ENCODE measurements at places on chromosomes 6 and 20.

GRCh38 chr20:23456409-23456808, 3.7 kb upstream of the CST11 start:
- DNase-seq: no peak

DNA sequence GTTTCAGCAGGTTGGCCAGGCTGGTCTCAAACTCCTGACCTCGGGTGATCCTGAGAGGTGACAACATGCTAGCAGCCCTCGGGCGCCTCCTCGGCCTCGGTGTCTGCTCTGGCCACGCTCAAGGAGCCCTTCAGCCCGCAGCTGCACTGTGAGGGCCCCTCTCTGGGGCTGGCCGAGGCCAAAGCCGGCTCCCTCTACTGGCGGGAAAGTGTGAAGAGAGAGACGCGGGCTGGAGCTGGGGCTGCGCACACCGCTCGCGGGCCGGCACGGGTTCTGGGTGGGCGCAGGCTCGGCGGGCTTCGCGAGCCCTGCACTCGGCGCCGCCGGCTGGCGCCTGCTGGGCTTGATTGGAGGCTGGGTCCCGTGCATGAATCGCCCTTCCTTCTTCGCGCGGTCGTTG, 80.8 kb upstream of the RBM24 start:
- DNase-seq: no peak

DNA sequence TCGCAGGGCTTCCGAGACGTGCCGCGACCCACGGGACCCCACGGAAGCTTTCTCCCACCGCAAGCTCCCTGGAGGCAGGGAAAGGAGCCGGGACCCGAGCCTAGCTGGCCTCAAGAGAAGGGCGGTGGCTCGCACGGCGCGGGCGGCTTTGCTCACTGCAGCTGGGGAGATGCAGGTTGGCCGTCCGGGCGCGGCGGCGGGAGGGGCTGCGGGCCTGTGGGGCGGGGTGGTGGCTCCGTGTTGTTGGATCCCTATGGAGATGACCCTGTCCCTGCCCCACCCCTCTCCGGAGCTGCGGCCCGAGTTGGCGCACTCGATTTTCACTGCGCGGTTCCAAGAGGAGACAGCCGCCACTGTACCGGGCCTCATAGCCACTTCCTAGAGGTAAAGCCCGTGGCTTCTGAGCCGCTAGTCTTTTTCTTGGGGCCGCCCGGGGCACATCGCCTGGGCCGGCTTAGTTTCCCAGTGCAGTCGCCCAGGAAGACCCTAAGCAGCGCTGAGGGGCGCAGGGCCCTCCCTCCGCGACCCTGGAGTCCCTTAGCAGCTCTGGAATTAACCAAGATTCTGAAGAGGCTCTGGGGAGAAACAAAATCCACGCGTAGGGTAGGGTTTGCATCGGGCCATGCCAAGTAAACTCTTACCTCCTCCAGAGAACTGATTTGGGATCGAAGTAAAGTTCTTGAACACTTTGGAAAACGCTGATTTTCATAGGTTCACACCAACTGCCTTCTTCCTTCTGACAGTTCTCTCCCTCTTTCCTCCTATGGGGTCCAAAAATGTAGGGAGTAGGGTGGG, at the start of gene ECT2L:
Gene ECT2L (plus strand): TSS at position 279 of the 795 bp plus-strand sequence. CDS start 17,188 bp downstream, outside the sequence.
- DNase-seq: peak; percentile 81

- no peak for DNase-seq
Measured at GRCh38 chr6:39794231-39794630, 2.1 kb downstream of the DAAM2 start.

DNA sequence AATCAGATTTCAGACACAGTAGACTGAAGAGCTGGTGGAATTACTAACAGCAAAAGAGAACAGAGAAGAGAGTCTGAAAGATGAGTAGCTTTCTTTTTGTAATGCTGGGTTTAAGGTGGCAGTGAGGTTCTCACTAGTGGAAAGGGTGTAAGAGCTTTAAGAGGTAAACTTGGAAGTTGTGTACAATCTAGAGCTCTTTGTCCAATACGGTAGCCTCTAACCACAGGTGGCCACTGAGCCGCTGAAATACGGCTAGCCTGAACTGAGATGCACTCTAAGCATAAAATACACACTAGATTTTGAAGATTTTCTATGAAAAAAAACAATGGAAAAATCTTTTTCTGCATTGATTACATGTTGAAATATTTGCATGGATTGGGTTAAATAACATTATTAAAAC, 4.0 kb downstream of the ELOVL2 start:
- no peak for DNase-seq

GRCh38 chr6:86192123-86192522, 549.4 kb upstream of the SYNCRIP start:
- DNase-seq: no peak

DNA sequence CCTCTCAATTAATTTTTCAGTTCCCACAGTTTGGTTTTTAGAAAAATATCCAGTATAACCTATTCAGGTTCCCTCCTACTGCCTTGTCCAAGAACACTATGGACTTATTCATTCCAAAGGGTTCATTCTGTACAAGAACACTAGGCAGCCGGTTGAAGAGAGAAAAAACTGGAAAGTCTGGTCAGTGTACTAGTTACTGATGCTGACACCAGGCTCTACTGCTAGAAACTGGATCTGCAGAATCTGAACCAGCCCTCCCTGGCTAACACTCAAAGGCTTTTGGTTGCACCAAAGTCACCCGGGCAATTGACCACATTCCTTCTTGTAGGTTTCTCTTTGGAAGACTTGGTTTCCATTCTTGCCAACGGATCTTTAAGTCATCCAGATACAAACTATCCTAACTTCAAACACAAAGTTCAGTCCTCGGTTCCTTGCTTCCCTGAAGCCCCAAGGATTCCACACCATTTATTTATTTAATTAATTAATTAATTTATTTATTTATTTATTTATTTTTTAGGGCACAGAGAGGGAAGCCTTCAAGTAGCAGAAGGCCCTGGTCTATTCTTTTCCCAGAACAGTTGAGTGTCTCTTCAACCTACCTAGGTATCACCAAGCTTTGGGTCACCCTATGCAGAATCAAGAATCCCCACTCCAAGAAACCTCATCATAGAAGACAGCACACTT, 268.1 kb downstream of the ADGB start:
- no peak for DNase-seq

- DNase-seq: no peak
Measured at GRCh38 chr6:128742900-128743299, 140.0 kb upstream of the LAMA2 start.

GRCh38 chr20:13953227-13953626, 37.2 kb downstream of the SEL1L2 start:
- DNase-seq: no peak

GRCh38 chr6:159989492-159990480, 20.9 kb downstream of the IGF2R start:
- DNase-seq: no peak

- DNase-seq: no peak
Measured at GRCh38 chr6:558089-558488, 98.8 kb downstream of the HUS1B start.

- no peak for DNase-seq
Measured at GRCh38 chr20:34312024-34312460, 8.9 kb upstream of the AHCY start.

DNA sequence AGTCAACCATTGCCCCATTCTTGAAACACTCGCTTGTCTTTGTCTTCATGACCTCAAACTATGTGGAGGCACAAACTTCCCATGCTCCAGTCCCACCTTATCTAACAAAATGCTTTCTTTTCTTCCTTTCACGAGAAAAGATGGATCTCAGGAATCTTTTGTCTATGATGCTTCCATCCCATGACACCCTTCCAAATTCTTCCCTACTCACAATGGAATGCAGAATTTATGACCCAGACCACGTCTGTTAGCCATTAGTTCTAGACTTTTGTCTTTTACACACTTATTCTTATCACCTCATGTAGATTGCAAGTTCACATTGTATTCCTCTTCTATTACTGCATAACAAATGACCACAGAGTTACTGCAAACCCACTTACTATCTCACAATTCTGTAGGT, 24.2 kb upstream of the LAMP5 start:
- DNase-seq: no peak

DNA sequence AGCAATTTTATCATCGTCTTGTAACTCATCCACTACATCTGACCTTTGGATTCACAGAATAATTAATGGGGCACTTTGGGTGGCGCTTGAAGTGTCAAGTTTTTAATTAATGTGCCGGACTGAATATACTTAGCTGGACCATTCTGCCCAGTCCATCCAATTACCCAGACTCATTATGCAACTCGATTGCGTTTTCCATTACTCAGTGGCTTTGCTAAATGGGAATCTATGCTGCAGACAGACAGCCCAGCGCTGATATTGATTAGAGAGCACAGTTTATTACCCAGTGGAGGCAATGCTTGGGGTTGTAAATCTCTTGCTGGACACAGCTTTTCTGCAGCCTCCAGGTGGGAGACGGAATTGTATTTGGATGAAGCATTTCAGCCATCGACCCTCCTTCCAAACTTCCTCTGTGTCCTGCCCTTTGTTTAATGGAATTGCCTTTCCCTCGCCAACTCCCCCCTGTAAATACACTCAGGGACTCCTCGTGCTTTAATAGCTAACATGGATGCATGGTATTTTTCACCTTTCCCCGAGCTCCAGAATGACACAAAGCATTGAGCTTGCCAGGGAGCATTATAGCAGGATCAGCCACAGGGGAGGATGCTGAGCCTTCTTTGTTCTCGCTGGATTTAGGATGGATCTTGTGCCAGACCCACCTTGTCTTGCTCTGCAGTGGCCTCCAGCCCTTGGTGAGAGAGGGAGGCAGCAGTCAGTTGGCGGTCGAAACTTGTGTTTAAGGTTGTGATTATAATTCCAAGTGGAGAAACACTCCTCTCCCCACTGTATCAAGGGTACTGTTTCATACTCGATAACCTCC, 59.7 kb downstream of the EDN3 start:
- DNase-seq: no peak

DNA sequence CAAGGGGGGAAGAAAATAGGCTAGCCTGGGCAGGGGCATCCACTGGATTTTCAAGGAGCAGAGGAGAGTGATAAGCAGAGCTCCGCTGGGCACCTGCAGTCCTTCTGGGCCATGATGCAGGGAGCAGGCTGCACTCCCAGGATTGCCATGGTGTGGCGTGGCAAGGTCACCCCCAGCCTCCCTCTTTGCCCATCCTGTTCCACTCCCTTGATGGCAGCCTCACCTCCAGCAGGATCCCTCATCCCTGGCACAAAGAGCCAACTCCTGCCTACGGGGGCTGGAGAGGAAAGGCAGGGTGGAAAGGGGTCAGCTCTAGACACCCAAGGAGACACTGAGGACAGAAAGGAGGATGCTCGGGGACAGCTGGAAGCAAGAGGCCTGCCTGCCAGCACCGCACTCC, 22.4 kb upstream of the MYMX start:
- no peak for DNase-seq

GRCh38 chr6:43927532-43928210, 157.7 kb downstream of the VEGFA start:
- no peak for DNase-seq

DNA sequence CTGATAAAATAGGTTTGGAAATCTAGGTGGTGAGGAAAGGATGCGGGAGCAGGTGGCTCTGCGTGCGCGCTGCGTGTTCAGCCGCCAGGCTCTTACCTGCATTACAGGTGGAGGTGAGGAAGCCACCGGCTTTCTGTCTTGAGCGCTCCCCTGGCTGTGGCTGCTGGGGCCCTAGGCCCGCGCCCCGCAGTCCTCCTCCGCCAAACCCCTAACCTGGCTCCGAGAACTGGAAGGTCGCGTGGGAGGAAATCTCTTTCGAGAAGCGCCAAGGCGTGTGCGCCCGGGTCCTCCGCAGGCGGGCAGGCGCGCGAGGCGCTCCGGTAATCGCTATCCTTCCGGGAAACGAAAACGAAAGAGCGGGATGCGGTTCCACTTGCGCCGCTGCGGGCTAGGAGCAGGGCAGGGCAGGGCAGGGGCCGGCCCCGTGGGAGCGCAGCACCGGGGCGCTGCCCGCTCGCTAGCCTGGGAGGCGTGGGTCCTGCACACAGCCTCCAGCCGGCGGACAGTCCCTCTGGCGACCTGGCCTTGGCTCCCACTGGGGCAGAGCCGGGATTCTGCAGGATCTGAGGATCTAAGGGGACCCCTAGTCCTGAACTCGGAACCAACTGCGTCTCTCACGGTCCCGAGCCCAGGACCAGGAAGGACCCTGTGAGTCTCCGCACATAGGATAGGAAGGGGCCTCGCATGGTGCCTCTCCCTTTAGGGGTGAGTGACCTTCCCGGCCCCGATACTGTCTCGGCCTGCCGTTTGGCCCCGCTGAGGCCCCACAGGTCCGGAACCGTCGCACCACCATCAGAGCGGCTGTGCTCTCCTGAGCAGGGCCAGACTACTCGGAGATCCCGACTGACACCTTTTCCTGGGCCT, at the start of gene ETV7:
Gene ETV7 (minus strand): TSS at position 230 of the 864 bp plus-strand sequence. CDS start 128 bp downstream, at position 102.
- DNase-seq: no peak

GRCh38 chr20:3686867-3687321, 5.1 kb upstream of the ADAM33 start:
- peak; percentile 94 for DNase-seq

DNA sequence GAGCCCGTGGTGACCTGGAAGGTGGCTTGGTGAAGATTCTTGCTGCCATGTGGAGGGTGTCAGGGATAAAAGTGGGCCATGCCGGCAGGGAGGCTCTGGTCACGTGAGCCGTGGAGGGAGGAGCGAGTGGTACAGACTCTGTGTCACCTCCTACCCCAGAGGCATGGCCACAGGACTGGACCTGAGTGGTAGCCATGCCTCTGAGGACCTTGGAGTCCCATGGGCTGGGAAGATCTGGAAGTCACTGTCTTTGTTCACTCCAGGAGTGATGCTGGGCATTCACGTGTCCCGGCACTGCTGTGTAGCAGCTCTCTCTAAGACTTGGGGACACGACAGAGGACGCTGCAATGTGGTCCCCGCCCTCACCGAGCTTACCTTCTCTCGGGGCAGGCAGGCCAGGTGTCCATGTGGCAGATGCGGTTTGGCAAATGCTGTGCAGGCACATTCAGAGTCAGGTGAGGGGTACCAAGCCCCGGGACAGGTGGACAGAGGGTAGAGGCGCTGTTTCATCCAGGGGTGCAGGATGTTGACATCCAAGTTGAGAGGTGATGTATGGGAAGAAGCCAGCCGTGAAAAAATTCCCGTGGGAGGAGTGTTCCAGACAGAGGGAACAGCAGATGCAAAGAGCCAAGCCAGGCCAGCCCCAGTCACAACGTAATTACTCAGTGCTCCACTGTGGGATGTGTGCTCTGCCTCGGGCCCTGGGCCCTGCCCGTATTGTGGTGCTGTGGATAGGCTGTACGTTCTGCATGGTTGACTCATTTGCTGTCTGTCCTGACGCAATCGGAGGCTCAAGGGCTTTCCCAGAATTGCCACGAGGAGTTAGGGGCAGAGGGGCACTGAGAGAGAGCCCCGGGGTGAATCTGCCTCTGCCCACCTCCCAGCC, 307.8 kb downstream of the TAF4 start:
- no peak for DNase-seq

DNA sequence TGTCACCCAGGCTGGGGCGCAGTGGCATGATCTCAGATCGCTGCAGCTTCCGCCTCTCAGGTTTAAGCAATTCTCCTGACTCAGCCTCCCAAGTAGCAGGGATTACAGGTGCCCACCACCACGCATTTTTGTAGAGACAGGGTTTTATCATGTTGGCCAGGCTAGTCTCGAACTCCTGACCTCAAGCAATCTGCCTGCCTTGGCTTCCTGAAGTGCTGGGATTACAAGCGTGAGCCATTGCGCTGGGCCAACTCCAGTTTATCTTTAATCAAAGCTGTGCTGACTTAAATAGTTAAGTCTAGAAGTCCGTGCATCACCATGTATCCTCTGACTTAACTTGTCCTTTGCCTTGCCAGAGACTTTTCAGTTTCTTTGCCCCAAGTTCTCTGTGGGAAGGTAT, 224.3 kb downstream of the TMEM242 start:
- DNase-seq: no peak
